Muscle of leg (tissue), 16 donors: ENCODE measurements at places on chromosomes 6 and 20.
A peak's percentile ranks its signal among the peaks of the same experiment; 100 is the strongest.

GRCh38 chr6:26457264-26457805 is 420 bp upstream of the BTN2A1 start:
- DNase-seq = no peak

DNA sequence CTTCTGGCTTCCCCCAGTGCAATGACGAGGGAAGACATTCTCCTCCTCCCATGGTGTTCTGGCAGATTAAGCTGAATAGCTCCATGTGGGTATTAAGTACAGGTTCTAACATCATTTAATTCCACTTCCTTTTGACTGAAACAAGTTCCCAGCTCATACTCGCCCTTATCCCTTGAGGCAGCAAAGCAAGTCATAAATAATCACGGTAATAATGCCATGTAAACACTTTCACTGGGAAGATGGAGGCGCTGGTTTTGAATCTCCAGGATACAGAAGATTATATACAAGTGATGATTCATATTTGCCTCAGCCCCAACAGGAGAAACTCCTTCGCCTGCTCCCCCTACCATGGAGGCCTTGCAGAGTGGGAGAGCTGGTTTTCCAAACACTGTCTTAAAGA is 141.3 kb downstream of the PXDC1 start:
- DNase-seq = no peak

DNA sequence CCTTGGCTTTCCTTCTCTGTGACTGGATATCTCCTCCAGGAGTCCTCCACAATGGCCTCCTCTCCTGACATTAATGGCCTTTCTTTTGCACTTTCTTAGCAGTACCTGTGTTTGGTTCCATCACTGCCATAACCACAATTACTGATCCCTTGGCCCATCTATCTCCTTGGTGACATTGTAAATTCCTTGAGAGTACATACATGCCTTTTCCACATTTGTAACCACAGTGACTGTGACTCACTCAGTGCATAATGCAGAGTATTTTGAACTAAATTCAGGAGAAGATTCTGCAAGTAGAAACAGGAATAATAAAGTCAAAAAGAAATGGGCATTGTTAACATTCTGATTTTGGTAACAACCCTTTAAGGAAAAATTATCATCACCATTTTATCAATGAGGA is 197.2 kb upstream of the SOX4 start:
- no peak for DNase-seq

- DNase-seq = peak; percentile 98
These were observed at the start of gene PDE7B for GRCh38 chr6:135851442-135852271. TSS of gene PDE7B (plus strand) at chr6:135851701.

DNA sequence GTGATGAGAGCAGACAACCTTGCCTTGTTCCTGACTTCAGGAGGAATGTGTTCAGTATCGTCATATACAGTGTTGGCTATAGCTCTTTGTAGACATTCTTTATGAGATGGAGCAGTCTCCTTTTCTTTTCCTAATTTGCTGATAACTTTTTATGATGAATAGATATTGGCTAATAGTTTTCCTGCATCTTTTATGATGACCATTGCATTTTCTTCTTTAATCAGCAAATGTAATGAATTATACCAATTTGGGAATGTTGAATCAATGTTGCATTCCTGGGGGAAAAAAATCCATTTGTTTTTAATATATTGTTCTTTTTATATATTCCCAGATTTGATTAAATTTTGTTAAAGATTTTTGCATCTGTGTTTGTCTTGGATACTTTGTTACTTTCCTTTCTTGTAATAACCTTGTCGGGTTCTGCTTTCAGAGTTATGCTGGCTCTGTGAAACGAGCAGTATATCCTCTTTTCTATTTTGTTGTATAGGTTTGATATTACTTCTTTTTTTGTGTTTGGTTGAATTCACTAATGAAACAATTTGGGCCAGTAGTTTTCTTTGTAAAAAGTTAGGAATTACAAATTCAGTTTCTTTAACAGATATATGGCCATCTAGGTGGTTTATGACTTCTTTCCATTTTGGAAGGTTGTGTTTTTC is 23.9 kb downstream of the KDM1B start:
- DNase-seq = peak; percentile 17

DNA sequence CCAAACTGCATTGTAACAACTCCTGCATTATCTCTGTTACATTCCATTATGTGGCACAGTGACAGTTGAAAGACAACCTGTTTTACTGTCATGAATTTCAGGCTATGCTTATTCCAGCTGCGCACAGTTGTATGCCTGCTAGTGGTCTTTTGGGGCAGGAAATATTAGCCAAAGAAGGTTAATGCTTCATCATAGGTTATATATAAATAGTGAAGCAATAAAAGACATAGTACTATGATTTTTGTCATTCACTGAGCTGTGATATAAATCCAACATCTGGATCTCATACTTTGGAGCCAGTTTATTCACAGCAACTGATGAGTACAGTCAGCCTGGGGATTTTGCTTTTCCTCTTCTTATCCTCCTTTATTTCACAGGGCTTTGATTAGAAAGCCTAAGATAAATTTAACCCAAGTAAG is 55.6 kb downstream of the FILIP1 start:
- peak; percentile 93 for DNase-seq

DNA sequence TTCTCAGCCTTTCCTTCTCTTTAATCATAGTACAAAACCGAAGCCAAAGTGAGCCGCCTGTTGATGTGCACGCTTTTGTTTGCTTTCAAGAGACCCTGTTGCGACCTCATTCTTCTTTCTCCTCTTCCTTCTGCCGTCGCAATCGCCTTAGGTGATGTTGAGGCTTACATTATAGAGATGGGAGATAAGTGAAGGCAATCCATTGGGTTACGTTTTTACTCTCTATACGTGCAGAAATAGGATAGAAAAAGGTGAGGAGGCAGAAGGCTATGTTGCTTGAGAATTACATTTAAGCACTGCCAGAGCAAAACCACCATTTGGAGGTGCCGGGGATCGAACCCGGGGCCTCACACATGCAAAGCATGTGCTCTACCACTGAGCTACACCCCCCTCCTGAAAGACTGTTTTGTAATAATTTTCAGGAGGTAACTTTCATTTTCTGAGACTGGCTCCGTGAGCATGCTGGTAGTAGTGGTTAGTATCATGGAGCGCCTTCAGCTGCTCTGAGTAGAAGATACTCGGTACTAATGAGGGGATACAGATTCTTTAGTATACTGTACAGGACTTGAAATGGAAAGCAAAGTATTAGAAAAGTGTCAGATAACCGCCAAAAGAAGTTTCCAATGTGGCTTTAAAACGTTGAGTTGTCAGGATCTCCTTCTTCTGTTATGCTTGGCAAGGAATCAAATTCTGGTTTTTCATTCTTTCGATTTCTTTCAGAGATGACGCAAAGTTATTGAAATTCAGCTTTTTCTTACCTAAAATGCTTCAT is 165.6 kb downstream of the TRIM27 start:
- DNase-seq = no peak

GRCh38 chr20:44730441-44730840 is 15.2 kb upstream of the KCNK15 start:
- DNase-seq = peak; percentile 36

DNA sequence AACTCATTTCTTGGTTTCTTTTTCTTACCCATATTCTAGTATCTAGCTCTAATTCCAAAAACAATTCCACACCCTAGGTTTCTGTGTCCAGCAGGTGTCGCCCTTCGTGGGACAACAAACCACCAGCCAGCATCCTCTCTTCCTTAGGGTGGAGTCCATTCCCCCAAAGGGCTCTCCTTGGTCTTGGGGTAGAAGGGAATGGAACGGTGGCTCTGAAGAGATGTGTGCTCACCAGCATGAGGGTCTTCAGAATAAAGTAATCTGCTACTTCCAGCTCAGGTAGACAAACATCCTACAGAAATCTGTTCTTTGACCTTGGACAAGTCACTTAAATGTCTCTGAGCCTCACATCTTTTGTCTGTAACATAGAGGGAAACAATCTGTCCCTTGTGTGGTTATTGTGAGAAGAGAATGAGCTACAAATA is 7.2 kb downstream of the HLA-DMB start:
- peak; percentile 83 for DNase-seq

- DNase-seq = no peak
These were observed 23.4 kb downstream of the SHLD1 start for GRCh38 chr20:5773589-5773988.

DNA sequence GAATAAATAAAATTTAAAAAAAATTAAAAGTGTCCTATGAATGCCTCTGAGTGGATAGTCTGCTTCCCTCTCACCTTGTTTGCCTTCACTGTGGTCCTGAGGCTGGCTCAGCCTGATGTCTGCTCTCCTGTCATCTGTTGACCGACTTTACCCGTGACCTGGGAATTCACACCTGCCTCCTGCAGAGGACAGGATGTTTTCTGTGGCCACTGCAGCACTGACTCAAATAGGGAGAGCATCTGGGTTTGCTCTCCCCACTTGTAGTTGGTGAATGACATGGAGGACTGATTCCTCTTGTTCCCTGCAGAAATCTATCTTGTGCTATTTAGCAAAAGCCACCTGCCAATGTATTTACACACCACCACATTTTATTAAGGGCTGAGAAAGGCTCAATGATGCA is 52.4 kb upstream of the ERVFRD-1 start:
- no peak for DNase-seq

DNA sequence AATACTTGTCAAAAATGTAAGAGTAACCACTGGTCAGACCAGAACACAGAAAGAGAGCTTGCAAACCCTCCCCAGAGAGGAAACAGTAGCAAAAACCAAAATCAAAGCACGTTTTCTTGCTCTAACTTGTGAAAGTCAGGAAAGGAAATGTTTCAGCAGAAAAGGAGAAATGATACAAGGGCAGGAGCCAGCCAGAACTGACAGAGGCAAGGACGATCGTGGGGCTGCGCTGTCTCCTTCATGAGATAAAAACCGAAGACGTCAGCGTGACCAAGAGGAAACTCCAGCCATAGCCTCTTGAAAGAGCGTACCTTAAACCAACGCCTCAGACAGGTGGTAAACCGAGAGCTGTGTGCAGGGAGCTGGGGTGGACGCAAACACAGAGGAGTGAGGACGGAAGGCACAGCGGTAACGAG is 27.5 kb downstream of the LAMA5 start:
- DNase-seq = no peak
